Stimulated activated CD8-positive, alpha-beta memory T cell treated with anti-CD3 and anti-CD28 coated beads, Interleukin-12 subunit alpha, Interleukin-12 subunit beta, amount 100 ng/mL, for 1 hour (primary cell): ENCODE measurements at places on chromosomes 7 and 10.

DNA sequence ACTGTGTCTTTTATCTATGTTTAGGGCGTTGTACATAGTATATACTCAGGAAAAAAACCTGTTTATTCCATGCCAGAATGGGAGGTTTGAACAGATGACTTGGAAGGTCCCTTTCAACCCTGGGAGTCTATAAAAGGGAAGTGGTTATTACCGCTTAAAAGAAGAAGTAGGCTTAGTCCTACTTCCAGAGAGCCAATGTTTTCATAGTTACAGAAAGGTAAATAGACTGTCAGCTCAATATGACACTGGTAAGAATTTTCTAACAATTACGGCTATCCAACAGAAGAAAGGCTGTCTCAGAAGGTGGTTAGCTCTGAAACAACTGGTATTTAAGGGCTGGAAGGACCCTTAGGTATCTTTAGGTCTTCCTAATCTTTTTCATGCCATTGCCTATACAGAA lies 1.1 kb upstream of the TFAM start:
- DNase-seq = no peak

GRCh38 chr10:26269754-26270153 lies 53.2 kb downstream of the GAD2 start:
- no peak for DNase-seq

DNA sequence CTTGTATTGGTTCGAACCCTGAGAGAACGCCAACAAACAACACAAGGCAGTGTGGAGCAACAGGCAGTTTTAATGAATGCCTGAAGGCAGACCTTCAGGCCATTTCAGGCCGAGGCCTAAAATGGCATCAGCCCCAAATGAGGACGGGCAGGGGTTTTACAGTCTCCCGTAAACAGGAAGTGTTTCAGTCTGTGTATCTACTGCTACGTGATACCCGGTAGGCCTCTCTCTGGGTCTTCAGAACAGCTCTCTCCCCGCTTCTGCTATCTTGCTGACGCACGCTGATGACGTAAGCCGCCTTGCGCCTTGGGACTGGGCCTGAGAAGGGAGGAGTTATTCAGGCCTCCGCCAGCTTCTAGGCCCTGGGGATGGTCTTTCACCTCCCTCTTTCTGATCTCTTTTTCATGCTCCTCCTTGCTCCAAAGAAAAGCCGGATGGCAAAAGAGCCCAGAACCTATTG lies 67.7 kb downstream of the ST8SIA6 start:
- DNase-seq = no peak

DNA sequence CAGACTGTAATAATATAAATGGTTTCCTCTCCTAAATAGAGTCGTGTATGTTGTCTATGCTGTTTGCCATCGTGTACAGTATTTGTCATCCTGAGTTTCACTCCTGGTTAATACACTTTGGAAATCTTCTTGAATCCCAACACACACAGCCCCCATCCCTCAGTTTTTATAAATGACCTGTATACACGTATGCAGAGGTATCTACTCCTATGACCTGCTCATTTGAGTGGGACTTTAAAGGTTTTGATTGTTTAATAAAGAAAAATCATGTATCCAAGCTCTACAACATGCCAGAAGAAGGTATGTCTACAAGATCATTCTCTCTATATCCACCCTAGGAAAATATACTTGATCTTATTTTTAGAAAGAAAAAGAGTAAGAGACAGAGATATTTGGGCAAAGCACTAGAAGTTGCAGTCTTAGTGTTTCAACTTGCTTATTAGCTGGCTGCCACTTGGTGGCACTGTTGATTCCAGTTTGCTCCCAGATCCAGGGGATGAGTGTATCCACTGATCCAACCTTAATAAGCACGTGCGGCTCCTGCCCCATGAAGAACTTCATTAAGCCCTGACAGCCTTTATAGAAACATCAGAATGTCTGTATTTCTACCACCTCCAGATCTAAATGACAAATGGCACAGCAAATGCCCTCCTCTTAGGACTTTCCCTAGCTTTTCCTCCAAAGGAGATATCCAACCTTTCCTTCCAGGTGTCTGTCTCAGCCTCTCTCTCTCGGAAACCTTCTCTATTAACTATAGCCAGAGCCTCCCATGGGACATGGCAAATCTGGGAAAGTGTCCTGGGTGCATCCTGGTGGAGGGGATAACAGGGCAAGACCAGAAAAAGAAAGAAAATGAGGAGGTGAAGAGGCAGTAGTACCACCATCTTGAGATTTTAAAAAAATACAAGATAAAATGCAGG lies 181.6 kb upstream of the NEBL start:
- DNase-seq = no peak

DNA sequence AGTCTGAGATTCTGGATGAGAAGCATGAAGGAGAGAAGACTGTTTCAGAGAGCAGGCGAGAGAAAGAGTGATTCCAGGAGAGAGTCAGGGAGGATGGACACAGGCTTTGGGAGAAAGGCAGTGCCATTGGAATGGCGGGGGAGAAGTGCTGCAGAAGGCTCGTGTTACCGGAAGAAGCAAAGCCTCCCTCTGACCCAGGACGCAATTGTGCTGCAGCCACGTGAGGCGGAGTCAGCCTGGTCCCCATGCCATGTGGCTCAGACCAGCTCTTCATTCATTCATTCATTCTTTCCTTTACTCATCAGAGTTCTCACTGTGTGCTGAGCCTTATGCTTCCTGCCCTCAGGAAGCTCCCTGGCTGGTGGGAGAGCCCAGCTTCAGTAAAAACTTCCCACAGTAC lies 49.2 kb upstream of the COL13A1 start:
- DNase-seq = no peak

GRCh38 chr10:12724807-12725579 lies 276.5 kb downstream of the CCDC3 start:
- no peak for DNase-seq

GRCh38 chr10:110311357-110311949 lies 6.7 kb upstream of the SMNDC1 start:
- DNase-seq = peak; percentile 12

- no peak for DNase-seq
Measured at GRCh38 chr7:151083824-151084160, 499 bp upstream of the TMUB1 start.

- DNase-seq = no peak
Measured at GRCh38 chr7:63043657-63044543, 954.7 kb upstream of the ZNF722 start.

GRCh38 chr10:67306588-67307205 lies 380.9 kb downstream of the LRRTM3 start:
- DNase-seq = no peak

DNA sequence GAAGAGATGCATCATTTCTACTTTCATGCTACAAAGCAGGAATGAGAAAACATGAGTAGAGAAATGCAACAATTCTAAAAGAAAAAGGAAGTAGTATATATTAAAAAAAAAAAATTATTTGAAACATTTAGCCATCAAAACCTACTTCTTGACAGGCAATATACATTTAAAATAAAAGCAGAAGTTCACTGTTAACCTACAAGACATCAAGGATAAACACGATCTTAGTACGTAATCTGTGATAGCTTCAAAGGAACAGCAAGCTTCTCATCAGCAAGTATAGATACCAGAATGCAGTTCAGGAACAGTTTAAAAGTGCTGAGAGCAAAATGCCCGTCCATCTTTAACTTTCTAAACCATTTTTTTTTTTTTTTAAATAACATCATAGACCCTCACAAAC lies 36.9 kb downstream of the MALSU1 start:
- no peak for DNase-seq

DNA sequence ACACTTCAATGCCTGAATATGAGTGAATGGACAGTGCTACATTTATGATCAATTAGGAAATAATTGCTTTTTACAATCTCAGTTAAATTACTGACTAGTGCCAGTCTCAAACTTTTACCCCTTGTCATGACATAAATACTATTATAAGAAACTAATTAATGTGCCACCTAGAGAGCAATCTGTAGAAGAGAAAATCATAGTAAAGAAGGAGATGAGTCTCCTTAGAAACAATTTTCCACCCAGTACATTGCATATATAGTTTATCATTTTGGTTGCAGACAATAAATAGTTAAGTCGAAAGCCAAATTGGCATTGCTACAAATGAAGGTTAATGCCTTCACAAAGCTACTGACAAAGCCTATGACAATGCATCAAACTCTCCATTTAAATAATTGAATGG lies 68.6 kb downstream of the SLC13A1 start:
- no peak for DNase-seq

DNA sequence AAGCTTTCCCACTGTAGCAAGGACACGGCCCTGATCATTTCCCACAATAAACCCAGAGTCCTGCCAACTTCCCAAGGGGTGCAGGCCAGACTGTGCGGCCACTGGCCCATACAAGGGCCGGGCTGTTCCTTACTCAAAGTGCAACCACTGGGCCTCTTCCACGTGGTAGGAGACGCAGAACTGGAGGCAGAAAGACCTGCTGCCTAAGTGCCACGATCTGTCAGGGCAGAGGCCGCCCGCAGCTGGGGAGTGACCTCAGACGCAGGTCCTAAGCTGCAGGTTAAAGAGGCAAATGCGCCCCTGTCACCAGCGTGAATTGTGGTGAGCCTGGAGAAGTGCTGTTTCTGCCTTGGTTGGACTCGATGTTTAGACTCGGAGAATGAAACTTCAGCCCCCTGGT lies 26.2 kb downstream of the GPER1 start:
- DNase-seq = no peak

GRCh38 chr7:14759785-14760184 lies 142.8 kb downstream of the DGKB start:
- no peak for DNase-seq

- DNase-seq = no peak
Measured at GRCh38 chr7:76231071-76231470, 29.4 kb downstream of the SRRM3 start.
